ENCODE measurements at places on chromosomes 5 and 9. TPM values are rescaled to one million over a fixed set of nuclear protein-coding genes. Genes with fewer than 3 reads are reported as not detected.

Gene BARHL1
- not detected for total RNA-seq

Gene PHF24
- 0.06 TPM for total RNA-seq

Gene IFNK
- total RNA-seq: not detected

Gene DOCK8
- total RNA-seq: 0.25 TPM

Gene RMND5B
- 11.9 TPM for total RNA-seq

Gene PCSK5
- 6.0 TPM for total RNA-seq

Gene SLC36A2
- not detected for total RNA-seq

Gene PHYHD1
- 33.5 TPM for total RNA-seq

Gene PDCD1LG2
- total RNA-seq: 7.2 TPM

Gene PCDHB15
- total RNA-seq: 1.6 TPM

Gene FOXD4
- 0.12 TPM for total RNA-seq

Gene TNC
- total RNA-seq: 1.2 TPM

Gene PAPPA
- 80.3 TPM for total RNA-seq
